ENCODE measurements at places on chromosomes 6 and 20. TPM values are rescaled to one million over a fixed set of nuclear protein-coding genes. Genes with fewer than 3 reads are reported as not detected.

- no peak for DNase-seq
These were observed 19.7 kb downstream of the PLCB4 start for GRCh38 chr20:9088556-9088955.

GRCh38 chr6:72631480-72631879, 9.6 kb downstream of the KCNQ5 start:
- DNase-seq = no peak

- DNase-seq = peak; percentile 36
These were observed 16.6 kb downstream of the ZC3H12D start for GRCh38 chr6:149468179-149468578.

The BIRC7 gene
- not detected for total RNA-seq

DNA sequence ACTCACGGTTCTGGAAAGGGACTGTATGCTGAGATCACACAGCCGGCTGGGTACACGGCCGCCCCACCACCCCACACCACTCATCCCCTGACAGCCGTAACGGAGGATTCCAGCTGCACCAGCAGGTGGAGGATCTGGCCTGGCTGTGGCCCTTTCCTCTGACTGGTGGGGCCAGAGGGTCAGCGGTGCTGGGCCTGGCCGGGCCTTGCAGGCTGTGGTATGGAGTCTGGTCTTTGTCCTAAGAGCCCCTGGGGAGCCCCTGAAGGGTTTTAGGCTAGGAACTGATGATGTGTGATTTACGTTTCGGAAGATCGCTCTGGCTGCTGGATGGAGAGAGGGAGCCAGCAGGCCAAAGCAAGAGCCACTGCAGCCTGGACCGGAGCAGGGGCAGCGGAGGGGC, 26.6 kb downstream of the NOL4L start:
- DNase-seq = no peak

The ENPP5 gene
- total RNA-seq = 1.0 TPM

GRCh38 chr6:6694368-6694780, 105.9 kb downstream of the LY86 start:
- DNase-seq = no peak

The DYNLT2 gene
- 1.1 TPM for total RNA-seq

GRCh38 chr6:104214901-104215300, 644.8 kb downstream of the HACE1 start:
- no peak for DNase-seq

- peak; percentile 70 for DNase-seq
These were observed 148.7 kb downstream of the PRL start for GRCh38 chr6:22147921-22148776.

The OXT gene
- total RNA-seq = not detected

The TPD52L1 gene
- total RNA-seq = 41.4 TPM

GRCh38 chr6:43273707-43274106, 24.4 kb upstream of the SLC22A7 start:
- no peak for DNase-seq

The CD2AP gene
- total RNA-seq = 20.1 TPM

GRCh38 chr6:37049758-37050044, 44.2 kb downstream of the FGD2 start:
- DNase-seq = no peak

GRCh38 chr6:7140631-7141378, 33.0 kb downstream of the RREB1 start:
- peak; percentile 96 for DNase-seq

DNA sequence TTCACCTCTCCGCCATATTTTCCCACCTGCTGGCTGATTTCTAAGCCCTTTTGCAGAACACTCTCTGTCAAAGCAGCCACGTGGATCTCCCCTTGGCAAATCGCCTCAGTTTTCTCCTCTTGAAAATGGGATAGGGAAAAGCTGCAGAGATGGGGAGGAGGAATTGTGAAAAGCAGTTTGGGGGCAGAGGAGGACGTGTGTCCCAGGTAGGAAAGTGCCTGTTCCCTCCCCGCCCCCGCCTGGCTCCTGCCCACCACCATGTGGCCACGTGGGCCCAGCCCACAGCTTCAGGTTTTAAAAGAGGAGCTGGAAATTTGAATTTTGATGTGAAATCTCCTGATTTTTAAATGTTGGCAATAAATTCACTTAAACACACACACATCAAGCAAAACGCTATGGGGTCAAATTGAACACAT, 3.6 kb upstream of the CEBPB start:
- DNase-seq = no peak

The MCUR1 gene
- total RNA-seq = 14.3 TPM

All from posterior vena cava (tissue), 2 donors.